Epithelial cell of proximal tubule (primary cell): ENCODE measurements at places on chromosomes 7 and 10. TPM values are rescaled to one million over a fixed set of nuclear protein-coding genes. Genes with fewer than 3 reads are reported as not detected.

DNA sequence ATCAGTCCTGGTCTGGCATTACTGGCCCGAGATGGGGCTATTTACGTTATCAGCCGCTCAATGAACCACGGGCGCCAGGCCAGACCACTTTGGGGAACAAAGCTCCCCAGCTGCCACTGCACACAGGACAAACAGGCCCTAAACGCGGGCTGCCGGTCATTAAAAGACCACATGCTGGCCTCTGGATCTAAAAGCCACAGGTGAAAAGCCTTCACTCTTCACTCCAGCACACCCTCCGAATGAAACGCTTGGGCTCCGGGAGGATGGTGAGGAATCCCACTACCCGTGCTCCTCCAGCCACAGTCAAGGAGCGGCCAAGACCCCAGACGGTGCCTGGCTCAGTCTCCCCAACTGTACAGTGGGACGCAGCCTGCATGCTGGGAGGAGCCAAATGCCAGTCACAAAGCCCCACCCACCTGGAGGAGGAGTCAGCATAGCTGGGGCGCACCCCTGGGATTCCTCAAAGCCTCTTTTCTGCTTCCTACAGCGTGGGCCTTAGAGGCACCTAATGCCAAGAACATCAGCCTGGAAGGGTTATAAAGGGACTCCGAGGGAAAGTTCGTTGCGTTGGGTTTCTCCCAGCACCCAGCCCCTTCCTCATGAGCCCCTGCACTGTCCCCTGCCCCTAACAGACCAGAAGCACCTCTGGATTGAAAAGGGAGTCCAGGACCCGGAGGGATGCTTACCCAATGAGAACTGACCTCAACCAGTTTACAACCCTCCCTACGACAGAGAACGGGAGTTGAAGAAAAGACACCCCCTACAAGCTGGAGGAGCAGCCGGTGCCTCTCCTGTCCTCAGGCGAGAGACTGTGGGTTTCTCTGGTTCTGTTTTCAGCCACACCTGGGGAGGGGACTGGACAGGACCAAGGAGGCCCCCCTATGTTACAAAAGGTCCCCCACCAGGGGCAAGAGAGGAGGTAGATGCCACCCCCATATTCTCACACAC lies 4.7 kb downstream of the PDGFA start:
- no peak for DNase-seq

DNA sequence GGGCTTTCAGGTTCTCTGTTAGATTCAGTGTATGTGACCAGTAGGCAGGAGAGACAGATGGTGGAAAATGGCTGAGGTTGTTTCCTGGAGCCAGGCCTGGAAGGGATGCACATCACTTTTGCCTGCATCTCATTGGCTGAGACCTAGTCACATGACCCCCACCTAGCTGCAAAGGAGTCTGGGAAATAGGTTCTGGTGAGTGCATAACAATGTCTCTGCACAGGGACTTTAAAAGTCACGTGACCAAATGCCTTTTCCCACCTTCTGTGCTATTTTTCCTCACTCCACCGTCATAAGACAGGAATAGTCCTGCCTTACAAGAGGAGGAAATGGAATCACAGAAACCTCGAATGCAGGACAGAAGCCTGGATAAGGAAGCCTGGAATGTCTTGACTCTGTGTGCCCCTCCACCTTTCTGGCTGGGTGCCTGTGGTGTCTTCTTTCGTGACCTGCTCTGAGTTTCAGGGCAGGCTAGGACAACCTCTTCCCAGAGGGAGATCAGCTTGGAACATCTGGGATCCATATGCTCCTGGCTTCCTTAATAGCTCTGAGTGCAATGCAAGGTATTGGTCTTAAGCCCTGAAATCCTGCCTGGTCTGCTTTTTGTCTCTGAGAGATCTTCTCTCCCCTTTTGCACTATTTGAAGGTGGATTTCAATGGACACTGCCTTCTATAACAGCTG lies 139.9 kb upstream of the ZNF438 start:
- DNase-seq, result no peak

GRCh38 chr7:45574669-45575500 lies 717 bp downstream of the ADCY1 start:
- no peak for DNase-seq

DNA sequence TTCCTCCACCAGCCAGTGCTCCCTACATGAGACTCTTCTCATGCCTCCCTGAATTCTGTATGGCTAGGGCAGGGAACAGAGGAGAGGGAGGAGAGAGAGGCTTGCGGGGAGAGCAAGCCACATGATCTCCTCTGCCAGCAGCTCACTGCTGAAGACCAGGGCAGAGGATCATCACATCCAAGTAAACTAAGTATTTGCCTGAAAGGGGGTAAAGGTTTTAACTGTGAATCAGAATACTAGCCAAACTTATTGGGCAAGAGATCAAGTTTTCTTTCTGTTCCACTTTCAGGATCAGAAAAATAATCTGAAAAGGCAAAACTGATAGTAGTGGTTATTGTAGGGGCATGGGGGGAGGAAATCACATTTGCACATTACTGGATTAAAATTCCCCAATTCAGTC lies 17.8 kb upstream of the ERCC6 start:
- DNase-seq, result no peak

DNA sequence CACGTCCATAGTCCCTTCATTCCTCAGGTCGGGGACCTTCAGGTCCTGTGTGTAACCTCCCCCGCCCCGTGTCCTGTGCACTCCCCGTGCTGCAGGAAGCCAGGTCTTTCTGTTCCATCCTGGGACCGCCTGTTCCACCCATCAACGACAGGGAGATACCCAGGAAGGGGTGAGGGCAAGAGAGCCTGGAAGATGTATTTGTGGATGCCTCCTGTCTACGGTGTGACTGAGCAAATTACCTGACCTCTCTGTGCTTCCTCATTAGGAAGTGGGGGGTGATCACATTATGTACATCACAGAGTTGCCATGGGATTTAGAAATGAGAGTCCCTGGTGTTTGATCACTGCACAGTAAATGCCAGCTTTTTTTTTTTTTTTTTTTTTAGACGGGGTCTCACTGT lies 46.3 kb downstream of the GRID2IP start:
- DNase-seq, result no peak

DNA sequence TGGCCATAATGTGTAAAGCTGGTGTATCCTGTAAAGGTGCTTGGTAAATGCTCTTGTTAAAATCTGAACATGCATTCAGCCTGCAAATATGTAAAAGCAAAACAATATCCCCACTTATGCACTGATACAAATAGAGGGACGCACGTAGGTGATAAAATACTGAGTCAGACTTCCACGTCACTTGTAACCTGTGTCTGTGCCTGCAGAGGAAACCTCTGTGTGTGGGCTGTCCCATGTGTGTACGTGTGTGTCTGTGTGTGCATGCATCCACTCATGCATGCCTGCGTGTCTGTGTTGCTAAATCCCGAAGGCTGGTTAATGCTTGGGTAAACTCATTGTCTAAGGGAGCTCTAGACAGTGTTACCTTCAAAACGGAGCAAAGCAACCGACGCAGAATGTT lies 68.9 kb downstream of the KLF6 start:
- DNase-seq, result no peak

GRCh38 chr7:100013328-100013676 lies 2.1 kb upstream of the ZKSCAN1 start:
- DNase-seq, result no peak

- DNase-seq, result no peak
Observed at GRCh38 chr10:126011995-126012394, 115.6 kb downstream of the FANK1 start.

MRPS17 gene
- total RNA-seq, result 11.5 and 17.9 TPM in 2 replicates

GRCh38 chr7:138768241-138768640 lies 29.6 kb upstream of the TMEM213 start:
- DNase-seq, result no peak

- no peak for DNase-seq
Observed at GRCh38 chr7:37450035-37450434, 1.4 kb upstream of the ELMO1 start.

- DNase-seq, result no peak
Observed at GRCh38 chr7:51528172-51528571, 211.6 kb upstream of the COBL start.

IL2RA gene
- not detected in 2 replicates for total RNA-seq

- DNase-seq, result no peak
Observed at GRCh38 chr10:70232859-70233108, 445 bp downstream of the PPA1 start.

LLCFC1 gene
- not detected in 2 replicates for total RNA-seq

DNA sequence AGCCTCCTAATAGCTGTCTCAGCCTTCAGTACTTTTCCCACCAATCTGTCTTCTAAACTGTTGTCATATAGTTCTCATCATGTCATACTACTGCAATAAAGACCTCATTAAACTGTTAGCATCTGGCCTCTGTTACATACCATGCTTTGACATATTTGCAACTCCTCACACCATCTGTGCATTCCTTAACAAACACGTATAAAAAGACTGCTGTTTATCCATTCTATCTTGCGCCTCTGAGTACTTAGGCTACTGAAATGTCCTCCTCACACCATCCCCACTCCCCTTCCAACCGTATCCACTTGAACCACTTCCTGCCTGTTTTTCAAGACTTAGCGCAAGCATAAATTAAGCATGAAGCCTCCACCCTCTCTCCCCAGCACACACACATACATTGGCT lies 41.6 kb downstream of the SLC16A9 start:
- DNase-seq, result no peak

NEUROG3 gene
- not detected in 2 replicates for total RNA-seq

DNA sequence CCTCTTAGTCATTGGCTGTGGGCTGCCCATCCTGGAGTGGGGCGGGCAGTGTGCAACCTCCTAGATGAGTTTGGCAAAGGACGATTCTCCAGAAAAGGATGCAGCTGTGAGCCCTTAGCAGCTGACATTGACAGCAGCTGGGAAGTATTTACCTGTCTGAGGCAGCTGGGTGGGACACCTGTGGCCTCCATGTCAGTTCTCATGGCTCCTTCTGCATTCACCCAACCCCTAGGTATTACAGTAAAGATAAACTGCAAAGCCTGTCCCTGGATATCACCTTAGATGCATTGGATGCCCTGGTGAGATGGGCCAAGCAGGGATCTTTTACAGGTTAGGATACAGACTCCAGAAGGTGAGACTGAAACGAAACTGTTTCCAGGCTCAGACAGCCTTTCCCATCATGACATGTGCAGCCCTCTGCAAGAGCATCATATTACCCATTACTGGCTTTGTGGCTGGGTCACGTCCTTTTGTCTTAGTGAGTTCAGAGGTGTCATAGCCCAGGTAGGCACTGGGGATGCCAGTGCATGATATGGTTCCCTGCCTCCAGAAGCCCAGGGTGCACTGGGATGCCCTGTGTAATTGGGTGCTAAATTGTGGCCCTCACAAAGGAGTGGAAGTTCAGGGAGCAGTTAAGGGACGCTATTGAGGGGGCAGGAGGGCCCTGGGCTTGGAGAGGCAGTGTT lies 28.9 kb downstream of the MINDY4 start:
- DNase-seq, result no peak

- DNase-seq, result no peak
Observed at GRCh38 chr7:139036901-139037300, 1.1 kb upstream of the ZC3HAV1L start.

- no peak for DNase-seq
Observed at GRCh38 chr10:53619671-53620070, 847.1 kb upstream of the MBL2 start.

- no peak for DNase-seq
Observed at GRCh38 chr10:91105269-91105668, 115.2 kb upstream of the PCGF5 start.

PHKG1 gene
- 0.22 TPM in 1 of 2 replicates, not detected in the other for total RNA-seq

H2BK1 gene
- total RNA-seq, result not detected in 2 replicates

DNA sequence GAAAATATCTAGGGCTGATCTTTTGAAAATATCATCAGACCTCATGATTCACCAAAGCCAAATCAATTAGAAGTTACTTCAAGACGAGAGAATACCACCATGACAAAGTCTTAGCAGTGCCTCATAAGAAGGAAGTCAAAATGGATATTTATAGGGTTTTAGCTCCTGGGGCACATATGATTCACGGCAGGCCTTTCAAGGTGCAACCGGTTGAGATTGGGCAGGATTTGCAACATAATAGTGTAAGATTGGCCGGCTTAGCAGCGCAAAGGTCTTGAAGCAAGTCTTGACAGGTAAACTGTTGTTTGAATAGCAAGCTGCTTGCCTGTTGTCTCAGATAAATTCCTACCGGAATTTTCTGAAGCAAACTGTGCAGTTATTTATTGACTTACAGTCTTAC lies 17.5 kb downstream of the ADRB1 start:
- no peak for DNase-seq

PKD1L1 gene
- under 0.01 TPM in 1 of 2 replicates, not detected in the other for total RNA-seq

DNA sequence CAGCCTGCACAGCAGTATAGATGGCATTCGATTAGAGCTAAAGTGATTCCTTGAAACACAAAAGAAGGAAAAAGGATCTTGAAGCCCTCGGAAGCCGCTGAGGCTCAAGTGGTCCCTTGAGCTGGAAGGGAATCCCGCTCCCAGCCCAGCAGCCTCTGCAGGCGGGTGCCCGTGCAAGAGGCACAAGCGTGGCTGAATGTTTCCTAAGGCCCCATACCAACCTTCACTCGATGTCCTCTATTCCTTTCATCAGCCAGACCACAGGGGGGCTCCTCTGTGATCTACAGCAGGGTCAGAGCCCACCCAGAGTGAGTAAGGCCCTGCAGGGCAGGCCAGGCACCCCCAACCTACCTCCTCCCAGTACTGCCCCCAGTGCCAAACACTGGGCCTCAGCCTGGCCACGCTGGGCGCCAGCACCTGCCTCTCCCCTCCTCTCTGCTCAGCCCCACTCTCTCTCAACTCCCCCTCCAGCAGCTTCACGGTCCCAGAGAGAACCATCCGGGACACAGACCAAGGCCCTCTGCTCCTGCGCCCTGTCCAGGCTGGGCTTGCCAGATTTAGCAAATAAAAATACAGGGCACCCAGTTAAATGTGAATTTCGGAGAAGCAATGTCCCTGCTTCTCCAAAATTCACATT lies 30.5 kb downstream of the EBF3 start:
- DNase-seq, result no peak

GRCh38 chr7:82517050-82517449 lies 73.5 kb upstream of the CACNA2D1 start:
- DNase-seq, result no peak

DNA sequence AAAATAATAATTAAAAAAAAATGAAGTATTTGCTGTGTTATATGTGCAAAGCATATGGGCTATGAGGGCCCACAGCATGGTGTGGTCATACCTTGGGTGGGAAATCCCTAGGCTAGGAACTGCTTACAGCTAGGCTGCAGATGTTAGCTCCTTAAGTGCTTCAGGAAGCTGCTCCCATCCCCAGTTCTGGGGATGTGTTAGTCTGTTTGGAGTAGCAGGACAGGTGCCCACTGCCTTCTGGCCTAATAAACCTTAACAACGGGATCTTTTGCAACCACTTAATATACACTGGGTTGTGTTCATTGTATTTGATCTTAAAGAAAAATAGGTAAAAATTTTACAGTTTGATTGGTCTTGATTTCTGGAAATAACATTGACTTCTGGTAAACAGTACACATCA lies 46.3 kb downstream of the HK1 start:
- no peak for DNase-seq

DNA sequence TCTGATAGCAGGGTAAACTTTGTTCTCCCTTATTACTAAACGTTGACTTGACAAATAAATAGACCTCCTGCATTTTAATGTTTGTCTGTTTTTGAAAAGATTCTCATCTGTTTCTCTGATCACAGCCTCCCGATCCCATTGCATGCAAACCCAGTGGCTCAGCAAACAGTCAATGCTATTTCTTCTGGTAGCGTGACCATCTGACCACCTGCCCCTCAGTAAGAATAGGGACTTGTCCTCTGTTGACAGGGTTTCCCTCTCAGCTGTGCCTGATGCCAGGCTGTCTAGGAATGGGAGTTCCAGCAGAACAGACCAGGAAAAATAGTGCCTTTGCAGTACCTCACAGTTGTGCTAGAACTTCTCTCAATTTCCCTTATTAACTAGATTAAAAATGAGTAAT lies 40.7 kb upstream of the EBLN1 start:
- DNase-seq, result no peak

- DNase-seq, result no peak
Observed at GRCh38 chr7:78703391-78703790, 750.1 kb downstream of the MAGI2 start.

GRCh38 chr10:22712956-22713852 lies 1.2 kb downstream of the PIP4K2A start:
- DNase-seq, result no peak
